ENCODE measurements at places on chromosomes 3 and 15.

- no peak for DNase-seq
These were observed 84.5 kb upstream of the STT3B start for GRCh38 chr3:31448035-31448881.

- DNase-seq, result no peak
These were observed 2.0 kb upstream of the TNIK start for GRCh38 chr3:171462224-171462623.

- peak; percentile 21 for DNase-seq
These were observed 35.4 kb upstream of the SPRED1 start for GRCh38 chr15:38217191-38217595.

- DNase-seq, result no peak
These were observed 21.7 kb downstream of the ZDHHC3 start for GRCh38 chr3:44954304-44954703.

DNA sequence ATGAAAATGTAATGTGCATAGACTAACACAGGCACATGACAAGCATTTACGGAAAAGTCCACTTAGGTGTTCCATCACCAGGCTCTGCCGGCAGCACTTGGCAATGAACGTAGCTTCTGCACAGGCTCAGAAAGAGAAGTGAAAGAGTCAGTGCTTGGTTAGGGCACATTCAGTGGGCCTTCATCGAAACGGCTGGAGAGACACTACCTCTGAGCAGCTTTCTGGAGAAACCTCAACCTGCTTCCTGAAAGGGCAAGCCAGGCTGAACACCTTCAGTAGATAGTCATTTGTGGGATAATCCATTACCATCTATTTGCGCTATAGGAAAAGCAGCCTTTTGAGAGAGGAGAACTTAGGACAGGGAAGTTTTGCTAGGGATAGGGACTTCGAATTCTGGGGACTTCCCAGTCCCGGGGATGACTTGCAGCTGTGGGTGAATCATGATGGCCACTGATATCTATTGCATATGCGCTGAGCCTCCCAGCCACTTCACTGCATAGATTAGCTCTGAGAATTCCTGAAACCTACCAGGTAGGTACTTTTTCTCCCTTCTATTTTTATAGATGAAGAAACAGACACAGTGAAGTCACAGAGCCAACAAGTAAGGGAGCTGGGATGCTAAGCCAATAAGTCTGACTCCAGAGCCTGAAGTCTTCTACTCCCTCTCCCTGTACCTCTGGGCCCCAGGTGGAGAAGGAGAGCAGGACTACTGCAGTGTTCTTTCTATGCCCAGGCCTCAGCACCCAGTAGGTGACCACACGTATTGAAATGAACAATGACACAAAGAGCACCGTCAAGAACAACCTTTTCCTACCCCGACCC, 4.2 kb upstream of the SH2D7 start:
- DNase-seq, result no peak

DNA sequence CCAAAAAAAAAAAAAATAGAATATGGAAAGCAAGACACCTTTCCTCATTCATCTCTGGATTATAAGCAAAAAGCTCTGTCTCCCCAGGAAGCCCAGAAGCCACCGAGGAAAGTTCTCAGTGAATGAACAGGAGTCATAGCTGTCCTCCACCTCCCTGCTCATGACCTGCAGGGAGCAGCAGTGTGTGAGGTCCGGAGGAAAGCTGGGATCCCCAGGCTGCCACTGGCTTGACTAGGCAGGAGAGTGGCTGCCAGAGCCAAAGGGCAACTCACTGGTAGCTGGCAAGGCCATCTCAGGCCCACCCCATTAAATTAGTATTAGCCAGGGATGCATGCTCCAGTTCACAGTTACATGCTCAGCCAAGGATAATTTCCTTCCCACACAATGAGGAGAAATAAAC, 191.6 kb upstream of the STT3B start:
- DNase-seq, result no peak

DNA sequence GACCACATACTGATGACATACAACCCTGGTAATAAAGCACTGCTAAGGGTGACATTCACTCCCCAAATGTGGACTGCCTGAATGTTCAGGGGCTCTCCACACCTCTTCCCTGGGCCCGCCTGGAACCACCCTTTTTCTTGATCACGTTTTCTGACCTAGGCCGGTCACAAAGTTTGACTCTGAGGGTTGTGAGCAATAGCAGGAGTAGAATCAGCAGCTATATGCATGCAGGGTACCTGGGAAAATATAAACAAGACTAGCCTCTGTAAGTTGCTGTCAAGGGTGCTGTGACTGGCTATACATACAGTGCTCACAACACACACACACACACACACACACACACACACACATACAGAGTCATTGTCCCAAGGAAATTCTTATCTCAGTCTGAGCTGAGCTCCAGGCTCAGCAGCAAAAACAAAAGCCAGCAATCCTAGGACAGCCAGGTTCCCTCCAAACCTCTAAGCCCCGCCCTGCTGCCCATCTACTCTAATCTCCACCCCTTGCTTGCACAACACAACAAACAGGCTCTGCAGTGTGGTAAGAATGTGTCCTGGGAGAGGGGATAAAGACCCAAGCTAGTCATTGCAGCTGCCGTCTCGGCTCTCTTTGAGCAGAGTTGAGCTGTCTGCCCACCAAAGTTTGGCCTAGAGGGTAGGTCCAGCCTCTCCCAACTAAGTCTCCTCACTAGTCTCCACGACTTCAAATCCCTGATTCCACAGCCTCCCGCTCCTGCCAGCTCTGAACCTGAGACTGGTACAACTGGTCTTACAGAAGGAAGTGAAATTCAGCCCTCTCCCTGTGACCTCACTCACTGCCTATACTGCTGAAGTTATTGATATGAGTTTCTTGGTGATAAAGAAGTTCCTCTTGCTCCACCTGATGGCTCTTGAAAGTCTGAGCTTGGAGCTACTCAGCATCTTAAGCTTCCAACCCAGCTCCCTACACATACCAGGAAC, 2.2 kb downstream of the BMF start:
- DNase-seq, result no peak

DNA sequence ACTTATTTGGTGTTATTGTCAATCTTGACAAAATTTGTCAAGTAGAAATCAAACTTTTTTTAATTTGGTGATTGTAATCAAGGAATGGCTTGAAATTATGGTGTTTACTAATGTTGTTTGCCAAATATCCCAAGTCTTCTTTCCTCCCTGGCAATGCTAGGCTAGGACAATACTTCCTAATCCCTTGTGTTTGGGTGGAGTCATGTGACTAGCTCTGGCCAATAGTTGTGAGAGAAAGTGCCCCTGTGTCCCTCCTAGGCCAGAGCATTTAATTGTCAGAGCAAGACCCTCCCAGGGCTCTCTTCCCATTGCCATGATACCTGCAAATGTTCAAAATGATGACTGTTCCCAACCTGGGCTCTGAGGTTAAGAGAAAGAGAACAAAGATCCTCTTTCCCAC, 132.7 kb downstream of the ANXA2 start:
- no peak for DNase-seq

GRCh38 chr3:171491361-171491760, 31.2 kb upstream of the TNIK start:
- no peak for DNase-seq

DNA sequence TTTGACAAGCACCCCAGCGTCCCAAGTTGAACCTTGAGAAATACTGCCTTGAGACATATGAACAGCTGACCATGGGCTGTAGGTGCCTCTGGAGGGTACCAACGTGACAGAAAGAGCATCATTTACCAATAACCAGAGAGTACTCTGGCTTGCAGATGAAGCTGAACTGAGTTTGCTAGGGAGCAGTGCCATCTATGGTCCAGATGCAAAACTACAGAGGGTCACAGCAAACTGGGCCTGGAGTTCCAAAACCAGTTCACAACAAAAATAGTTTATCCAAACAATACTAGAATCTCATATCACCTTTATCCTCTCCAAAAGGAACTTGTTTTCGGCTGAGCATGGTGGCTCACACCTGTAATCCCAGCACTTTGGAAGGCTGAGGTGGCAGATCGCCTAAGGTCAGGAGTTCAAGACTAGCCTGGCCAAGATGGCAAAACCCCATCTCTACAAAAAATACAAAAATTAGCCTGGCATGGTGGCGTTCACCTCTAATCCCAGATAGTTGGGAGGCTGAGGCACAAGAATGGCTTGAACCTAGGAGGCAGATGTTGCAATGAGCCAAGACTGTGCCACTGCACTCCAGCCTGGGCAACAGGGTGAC, 69.3 kb downstream of the CHAC1 start:
- peak; percentile 21 for DNase-seq

GRCh38 chr3:18057471-18058091, 315.1 kb upstream of the TBC1D5 start:
- no peak for DNase-seq

DNA sequence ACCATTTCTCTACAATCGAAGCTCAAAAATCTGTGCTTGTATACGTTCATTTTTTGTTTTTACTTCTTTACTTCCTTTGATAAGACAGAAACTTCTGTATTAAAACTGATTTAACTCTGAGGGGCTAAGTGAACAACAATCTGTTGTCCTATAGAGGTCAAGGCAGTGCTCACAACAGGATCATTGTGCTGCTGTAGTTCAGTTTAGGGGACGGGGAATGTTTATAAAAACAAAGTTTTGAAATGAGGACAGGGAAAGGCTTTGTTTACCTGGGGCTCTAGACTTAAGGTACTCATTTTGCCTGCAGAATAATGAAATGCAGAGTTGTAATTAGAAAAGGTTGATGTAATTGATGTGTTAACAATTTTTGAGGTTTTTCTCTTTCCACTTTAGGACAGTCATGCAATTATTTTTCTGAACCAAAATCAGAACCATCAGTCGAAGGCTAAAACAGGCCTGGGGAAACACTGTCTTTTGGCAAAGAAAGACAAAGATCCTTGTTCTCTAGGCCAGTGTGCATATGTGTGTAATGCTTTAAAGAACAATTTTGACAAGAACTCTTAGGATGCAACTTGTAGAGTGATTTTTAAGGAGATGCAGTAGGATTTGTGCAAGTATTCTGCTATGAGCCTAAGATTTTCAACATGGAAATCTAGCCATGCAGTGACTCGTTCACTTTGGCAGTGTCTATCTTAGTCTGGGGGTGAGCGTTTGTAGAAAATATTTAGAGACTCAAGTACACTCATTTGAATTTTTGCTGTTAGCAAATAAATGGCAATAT, 165.2 kb downstream of the PGPEP1L start:
- no peak for DNase-seq

- DNase-seq, result no peak
These were observed 15.7 kb downstream of the PRR23E start for GRCh38 chr3:127208483-127209100.

GRCh38 chr3:116483135-116483534, 37.8 kb upstream of the LSAMP start:
- DNase-seq, result no peak

DNA sequence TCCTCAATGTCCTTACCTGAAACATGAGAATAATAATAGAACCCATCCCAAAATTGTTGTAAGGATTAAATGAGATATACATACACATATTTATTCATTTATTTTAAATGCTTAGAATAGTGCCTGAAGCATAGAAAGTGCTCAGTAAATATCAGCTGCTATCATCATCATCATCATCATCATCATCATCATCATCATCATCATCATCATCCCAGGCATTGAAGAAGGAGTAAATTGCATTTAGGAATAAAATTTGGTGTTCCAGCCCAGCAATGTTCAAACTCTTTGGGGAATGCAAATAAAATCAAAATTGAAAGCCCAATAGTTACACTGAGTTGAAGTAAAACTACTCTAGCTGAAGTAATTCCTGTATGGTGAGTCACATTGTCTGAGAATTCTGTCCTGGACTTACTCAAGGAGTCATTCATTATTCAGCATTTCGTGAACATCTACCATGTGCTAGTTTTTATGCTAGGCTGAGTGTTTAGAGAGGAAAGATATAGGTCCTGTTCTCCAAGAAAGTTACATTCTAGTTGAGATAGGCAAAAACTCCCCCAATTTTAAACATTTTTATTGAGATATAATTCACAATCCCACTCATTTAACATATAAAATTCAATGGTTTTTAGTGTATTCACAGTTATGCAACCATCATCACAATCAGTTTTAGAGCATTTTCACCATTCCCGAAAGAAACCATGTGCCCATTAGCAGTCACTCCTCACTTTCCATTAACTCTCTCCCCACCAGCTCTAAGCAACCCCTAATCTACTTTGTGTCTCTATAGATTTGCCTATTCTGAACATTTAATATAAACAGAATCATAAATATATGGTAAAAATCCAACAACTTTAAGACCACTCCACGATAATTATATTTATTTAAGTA, 107.2 kb downstream of the FRMD5 start:
- DNase-seq, result no peak

- no peak for DNase-seq
These were observed 119.2 kb upstream of the CMC1 start for GRCh38 chr3:28122227-28122626.

- DNase-seq, result no peak
These were observed 8.5 kb upstream of the OXTR start for GRCh38 chr3:8777978-8778267.

DNA sequence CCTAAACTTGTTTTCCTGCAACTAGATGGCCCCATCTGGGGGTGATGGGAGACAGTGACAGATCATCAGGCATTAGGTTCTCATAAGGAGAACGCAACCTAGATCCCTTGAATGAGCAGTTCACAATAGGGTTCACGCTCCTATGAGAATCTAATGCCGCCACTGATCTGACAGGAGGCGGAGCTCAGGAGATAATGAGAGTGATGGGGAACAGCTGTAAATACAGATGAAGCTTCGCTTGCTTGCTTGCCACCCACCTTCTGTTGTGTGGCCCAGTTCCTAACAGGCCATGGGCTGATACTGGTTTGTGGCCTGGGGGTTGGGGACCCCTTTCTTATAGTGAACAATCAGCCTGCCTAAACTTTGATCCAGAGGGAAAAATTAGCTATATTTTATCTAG, 15.2 kb upstream of the C3orf49 start:
- DNase-seq, result no peak

DNA sequence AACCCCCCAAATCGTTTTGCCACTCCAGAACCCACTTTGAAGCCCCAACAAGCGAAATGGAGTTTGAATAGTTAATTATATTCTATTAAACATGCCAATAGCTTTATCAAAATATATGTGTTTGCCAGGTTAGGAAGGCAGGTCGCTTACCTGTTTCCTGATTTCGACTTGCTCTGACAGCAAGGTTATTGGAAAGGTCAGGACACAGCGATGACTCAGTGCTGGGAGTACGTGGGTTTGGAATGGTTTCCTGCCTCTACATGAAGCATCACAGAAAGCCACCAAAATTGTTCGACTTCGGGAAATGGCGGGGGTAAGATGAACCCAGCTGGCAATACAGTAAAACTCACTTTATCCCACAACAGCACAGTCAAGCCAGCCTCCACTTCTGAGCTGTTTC, 135.6 kb upstream of the ABI3BP start:
- no peak for DNase-seq

- DNase-seq, result no peak
These were observed 76.1 kb upstream of the SPATA16 start for GRCh38 chr3:173217127-173217526.

GRCh38 chr3:124829819-124830554, 57.2 kb downstream of the ITGB5 start:
- DNase-seq, result no peak

- no peak for DNase-seq
These were observed 17.6 kb downstream of the CCNL1 start for GRCh38 chr3:157142315-157142714.

GRCh38 chr3:41662288-41662687, 299.6 kb downstream of the ULK4 start:
- no peak for DNase-seq

GRCh38 chr15:48392356-48392755, 61.1 kb downstream of the DUT start:
- DNase-seq, result no peak

- DNase-seq, result no peak
These were observed 4.7 kb downstream of the TMEM40 start for GRCh38 chr3:12754313-12754712.
